CD4-positive, alpha-beta T cell treated with Interleukin-4 for 4 hours (primary cell): ENCODE measurements at places on chromosomes 11 and 22.

- no peak for DNase-seq
Measured at GRCh38 chr11:63445720-63446119, 45.2 kb downstream of the PLAAT5 start.

- no peak for DNase-seq
Measured at GRCh38 chr11:77413850-77414460, 59.9 kb downstream of the PAK1 start.

- DNase-seq, result no peak
Measured at GRCh38 chr11:58526721-58527120, 18.8 kb upstream of the OR5B21 start.

DNA sequence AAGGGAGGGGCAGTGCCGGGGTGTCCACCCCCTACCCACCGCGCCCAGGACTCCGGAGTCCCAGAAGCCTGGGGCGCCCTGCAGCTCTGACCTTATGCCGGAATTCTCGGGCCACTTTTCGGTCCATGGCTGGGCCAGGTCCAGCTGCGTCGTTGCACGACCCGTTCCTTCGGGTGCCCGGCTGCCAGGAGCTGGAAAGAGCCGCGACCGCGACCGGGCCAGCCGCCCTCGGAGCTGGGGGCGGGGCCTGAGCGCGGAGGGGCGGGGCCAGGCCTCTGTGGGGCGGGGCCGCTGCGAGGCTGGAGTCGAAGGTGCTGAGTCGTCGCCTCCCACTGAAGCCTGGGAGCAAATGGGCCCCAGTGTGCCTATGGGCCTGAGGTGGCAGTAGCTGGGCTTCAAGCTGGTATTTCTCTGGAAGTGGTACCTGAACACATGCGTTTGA lies at the start of gene USH1C:
Gene USH1C, minus strand, starts transcription at position 236 of the 442 bp plus-strand sequence. Its CDS starts 109 bp downstream, at position 127.
- no peak for DNase-seq

DNA sequence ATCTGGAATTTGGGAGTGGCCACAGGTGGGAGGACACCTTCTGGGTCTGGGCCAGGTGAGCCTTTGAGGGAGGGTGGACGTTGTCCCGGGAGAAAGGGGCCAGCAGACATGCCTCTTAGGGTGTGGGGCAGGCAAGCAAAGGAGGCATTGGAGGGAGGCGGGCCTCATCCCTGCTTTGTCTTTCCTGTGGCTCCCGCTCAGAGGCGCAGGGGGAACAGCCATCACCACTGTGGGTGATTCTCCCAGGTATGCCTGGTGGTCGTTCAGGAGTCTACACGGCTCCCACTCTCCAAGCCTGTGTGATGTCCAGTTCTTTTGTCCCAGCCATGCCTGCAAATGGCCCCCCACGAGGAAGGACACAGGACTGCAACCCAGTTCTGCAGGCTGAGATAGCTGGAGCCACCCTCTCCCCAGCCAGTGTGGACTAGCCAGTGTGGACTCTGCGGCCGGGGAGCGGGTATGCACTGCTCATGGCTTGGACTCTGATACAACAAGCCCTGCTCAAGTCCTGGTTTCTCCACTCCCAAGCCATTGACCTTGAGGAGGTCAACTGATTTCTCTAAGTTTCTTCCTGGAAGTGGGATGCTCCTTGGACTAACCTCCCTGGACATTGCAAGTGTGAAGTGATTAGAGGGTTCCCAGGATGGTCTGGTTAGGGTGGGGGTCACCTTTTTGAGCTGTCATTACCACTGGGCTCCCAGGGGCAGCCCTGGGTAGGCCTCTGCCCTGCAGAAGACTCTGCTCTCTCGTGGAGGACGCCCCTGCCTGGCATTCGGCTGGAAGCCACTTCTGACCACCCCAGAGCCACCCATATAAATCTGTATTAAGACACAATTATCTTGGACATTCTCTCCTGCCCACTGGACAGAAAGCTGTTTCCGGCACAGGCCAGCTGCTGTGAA lies 1151.2 kb downstream of the BRD1 start:
- no peak for DNase-seq

- no peak for DNase-seq
Measured at GRCh38 chr11:60515144-60515855, at the start of gene MS4A13. MS4A13 (plus strand) TSS chr11:60515392; CDS start chr11:60518084, 2,692 bp downstream.

- DNase-seq, result no peak
Measured at GRCh38 chr11:109695696-109696095, 273.7 kb downstream of the C11orf87 start.

DNA sequence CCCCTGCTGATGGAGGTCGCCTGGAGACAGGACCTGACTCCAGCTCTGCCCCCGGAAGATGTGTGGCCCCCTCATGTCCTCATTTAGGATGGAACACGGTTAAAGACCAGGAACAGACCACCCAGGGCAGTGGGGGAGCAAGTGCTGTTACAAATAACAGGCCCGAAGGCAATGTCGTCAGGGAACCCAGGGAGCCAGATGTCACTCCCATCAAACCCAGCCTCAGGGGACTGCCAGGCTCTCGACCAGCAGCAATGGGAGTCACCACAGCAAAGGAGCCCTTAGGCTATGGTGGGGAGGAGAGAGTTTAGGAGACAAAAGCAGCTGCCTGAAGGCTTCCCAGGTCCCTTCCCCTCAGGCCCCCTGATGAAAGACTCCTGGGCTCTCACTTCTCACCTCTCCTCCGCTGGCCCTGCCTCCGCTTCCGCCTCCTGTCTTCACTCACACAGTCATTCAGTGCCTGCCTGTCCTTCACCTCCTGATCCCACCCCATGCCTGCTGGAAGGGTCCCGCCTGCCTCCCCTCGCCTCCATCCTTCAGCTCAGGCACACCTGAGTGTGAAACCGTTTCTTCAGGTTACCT lies 4.4 kb downstream of the RPS19BP1 start:
- no peak for DNase-seq

- DNase-seq, result no peak
Measured at GRCh38 chr22:42772647-42773046, 52.0 kb upstream of the A4GALT start.

DNA sequence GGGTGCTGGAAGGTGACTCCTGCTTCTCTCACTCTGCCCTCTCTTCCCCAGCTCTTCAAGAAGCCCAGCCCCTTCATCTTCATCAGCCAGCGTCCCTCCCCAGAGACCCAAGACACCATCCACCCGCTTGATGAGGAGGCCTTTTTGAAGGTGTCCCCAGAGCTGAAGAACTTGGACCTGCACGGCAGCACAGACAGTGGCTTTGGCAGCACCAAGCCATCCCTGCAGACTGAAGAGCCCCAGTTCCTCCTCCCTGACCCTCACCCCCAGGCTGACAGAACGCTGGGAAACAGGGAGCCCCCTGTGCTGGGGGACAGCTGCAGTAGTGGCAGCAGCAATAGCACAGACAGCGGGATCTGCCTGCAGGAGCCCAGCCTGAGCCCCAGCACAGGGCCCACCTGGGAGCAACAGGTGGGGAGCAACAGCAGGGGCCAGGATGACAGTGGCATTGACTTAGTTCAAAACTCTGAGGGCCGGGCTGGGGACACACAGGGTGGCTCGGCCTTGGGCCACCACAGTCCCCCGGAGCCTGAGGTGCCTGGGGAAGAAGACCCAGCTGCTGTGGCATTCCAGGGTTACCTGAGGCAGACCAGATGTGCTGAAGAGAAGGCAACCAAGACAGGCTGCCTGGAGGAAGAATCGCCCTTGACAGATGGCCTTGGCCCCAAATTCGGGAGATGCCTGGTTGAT lies 12.6 kb downstream of the IL10RA start:
- DNase-seq, result no peak

DNA sequence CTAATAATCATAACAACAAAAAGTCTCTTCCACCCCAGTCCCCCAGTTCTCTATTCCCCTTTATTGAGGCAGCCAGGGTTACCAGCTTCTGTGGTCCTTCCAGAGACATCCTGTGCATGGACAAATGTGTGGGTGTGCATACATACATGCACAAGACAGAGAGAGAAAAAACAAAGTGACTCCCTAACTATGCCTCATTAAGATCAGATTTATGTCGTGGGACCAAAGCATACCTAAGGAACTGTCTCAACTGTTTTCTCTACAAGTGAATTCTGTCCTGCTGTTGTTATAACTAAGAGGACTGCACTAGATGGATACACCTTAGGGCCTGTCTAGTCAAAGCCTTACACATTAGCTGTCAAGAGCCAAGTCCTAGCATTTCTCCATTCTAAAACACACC lies 106.7 kb downstream of the MRTFA start:
- DNase-seq, result no peak

- DNase-seq, result no peak
Measured at GRCh38 chr11:65611028-65611757, 2.8 kb downstream of the MAP3K11 start.

DNA sequence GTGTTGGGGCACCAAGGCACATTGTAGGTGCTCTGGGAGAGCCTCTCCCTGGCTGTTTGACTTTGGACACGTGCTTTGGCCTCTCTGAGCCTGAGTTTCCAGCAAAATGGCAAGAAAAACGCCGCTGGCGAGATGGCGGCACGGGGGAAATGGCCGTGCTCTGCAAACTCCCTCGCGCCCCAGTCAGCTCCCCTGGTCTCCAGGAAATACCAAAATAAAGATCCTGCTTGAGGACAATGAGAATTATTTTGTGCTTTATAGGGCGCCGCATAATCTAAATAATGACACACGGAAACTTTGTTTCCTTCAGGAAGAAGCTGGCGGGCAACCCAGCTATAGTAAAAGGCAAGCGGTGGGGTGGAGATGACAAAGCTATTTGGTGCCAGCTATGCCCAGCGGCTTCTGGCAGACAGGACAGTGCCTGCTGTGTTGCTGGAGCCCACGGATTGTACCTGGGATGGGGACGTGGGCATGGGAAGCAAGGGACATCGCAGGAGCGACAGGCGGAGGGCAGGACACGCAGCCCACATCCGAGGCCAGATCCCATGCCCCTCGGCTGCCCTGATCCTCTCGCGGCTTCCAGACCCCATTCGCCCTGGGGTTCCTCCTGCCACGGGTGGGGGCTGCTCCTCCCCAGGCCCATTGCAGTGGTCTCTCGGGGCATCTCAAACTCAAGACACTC lies 26.3 kb upstream of the RFPL3 start:
- no peak for DNase-seq

DNA sequence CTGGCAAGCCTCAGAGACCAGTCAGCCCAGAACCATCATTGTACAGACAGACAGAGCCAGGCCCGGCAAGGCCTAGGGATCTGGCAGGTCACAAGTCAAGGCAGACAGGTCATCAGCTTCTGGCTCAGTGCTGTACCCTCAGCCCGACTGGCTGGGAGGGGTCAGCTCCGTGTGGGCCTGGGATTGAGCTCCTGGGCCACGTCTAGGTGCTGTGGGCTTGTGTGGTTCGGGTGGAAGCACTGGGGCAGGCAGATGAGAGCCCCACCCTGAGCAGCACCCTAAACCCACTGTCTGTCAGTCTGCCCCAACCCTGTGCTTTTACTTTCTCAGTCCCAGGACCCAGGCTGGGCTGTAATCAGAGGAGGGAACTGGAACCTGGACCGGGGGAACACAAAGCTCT lies 26.9 kb upstream of the P2RY2 start:
- no peak for DNase-seq

GRCh38 chr11:17395554-17395961 lies 7.1 kb upstream of the KCNJ11 start:
- DNase-seq, result no peak

DNA sequence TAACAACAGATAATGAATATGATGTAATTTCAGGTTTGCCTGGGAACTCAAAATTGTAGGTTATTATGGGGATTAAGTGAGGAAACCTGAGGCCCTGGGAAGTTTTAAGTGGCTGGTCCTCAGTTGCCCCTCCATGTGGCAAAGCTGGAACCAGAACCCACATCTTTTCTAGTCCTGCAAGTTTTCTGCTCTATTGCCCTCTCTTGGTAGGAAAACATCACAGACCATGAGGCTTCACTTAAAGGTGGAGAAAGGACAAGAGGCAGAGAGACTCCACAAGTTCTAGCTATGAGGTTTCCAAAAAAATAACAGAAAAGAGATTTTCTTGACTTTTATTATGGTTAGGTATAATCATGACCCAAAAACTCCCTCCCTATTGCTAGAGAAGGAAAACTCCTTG lies 115.5 kb upstream of the DDI1 start:
- no peak for DNase-seq

GRCh38 chr22:50439871-50440331 lies 34.9 kb downstream of the SBF1 start:
- DNase-seq, result no peak

- DNase-seq, result no peak
Measured at GRCh38 chr11:83195649-83196048, 2.1 kb downstream of the ANKRD42 start.

DNA sequence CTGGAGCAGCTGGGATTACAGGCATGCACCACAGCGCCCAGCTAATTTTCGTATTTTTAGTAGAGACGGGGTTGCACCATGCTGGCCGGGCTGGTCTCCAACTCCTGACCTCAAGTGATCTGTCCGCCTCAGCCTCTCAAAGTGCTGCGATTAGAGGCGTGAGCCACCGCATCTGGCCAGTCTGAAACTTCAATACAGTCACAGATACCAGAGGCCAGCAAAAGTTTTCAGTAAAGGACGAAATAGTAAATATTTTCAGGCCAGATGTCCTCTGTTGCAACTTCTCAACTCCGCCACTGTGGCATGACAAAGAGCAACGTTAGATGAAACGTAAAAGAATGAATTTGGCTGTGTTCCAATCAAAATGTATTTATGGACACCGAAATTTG lies 403.6 kb downstream of the MN1 start:
- DNase-seq, result no peak

DNA sequence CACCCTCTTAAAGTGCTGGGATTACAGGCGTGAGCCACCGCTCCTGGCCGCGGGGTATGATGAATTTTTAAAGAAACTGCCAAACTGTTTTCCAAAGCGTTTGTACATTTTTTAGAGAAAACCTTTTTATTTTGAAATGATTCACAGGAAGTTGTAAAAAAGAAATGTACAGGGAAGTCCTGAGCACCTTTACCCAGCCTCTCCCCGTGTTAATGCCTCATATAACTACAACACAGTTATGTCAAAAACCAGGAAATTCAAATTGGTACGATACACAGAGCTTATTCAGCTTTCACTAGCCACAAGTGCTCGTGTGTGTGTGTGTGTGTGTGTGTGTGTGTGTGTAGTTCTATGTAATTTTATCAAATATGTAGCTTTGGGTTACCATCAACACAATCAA lies 7.0 kb upstream of the FAM118A start:
- DNase-seq, result no peak

DNA sequence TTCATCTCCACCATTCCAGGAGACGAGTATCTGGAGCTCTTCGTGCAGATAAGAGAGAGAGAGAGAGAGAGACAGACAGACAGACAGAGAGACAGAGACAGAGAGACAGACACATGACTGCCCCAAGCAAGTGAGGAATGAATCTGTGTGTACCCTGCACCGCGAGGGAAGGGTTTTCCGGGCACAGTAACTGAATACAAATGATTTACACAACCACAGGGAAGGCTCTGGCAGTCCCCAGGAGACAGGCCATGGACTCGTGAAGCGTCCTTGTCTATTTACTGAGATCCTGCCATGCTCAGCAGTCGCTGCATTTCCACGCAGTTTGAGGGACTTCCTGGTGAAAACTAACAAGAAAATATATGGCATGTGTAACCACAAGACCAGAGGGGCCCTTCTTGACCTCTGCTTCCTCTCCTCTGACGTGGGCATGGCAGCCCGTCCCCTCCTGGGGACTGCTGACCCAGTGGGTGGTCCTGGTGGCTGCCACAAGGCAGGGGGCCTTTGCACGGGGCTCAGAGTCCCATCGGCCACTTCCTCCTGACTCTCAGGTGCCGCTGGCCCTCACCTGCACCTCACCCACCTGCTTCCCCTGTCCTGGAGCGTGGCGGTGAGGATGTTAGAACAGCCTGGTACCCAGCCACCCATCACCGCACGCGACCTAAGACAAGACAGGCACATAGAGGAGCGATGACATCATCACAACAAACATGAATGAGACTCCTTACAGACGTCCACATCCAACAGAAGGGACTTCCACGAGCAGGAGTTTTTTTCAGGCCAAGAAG lies 75.9 kb downstream of the PHF21B start:
- DNase-seq, result no peak

GRCh38 chr22:37270928-37271650 lies 11.2 kb upstream of the CYTH4 start:
- DNase-seq, result no peak
